ENCODE measurements at places on chromosomes 13 and 19. TPM values are rescaled to one million over a fixed set of nuclear protein-coding genes. Genes with fewer than 3 reads are reported as not detected.

The FXYD1 gene
- total RNA-seq, result not detected

The ZNF415 gene
- total RNA-seq, result 0.22 TPM

The ATP8A2 gene
- 0.58 TPM for total RNA-seq

The ZNF534 gene
- total RNA-seq, result not detected

The LAIR1 gene
- 12.9 TPM for total RNA-seq

The IFNL2 gene
- total RNA-seq, result not detected

The PTPRS gene
- total RNA-seq, result 0.31 TPM

Data from CD8-positive, alpha-beta memory T cell (primary cell).